Activated CD4-positive, alpha-beta T cell treated with anti-CD3 and anti-CD28 coated beads for 36 hours (primary cell): ENCODE measurements at places on chromosomes 13 and 19. TPM values are rescaled to one million over a fixed set of nuclear protein-coding genes. Genes with fewer than 3 reads are reported as not detected.
A peak's percentile ranks its signal among the peaks of the same experiment; 100 is the strongest.

GRCh38 chr13:31224963-31225559 lies 25.3 kb downstream of the B3GLCT start:
- no peak overlapping the region for H3K27ac ChIP-seq
- H3K4me1 ChIP-seq = peaks cover 2% of the 10 kb centered on the region
- no peaks in the 10 kb centered on the region for H3K36me3 ChIP-seq
- no peak for DNase-seq
- H3K4me3 ChIP-seq = no peak overlapping the region

The CEACAM19 gene
- total RNA-seq = 0.73 TPM

- H3K27me3 ChIP-seq = peaks cover 46% of the 10 kb centered on the region
- peaks cover 9% of the 10 kb centered on the region for H3K4me1 ChIP-seq
- H3K4me3 ChIP-seq = peak overlapping the region; percentile 57
- peak; percentile 40 for DNase-seq
- no peaks in the 10 kb centered on the region for H3K36me3 ChIP-seq
- no peak overlapping the region for H3K27ac ChIP-seq
These were observed 17.2 kb upstream of the RNF17 start for GRCh38 chr13:24746618-24747247.

- no peak overlapping the region for H3K4me3 ChIP-seq
- H3K36me3 ChIP-seq = no peaks in the 10 kb centered on the region
- H3K27me3 ChIP-seq = peaks cover 11% of the 10 kb centered on the region
These were observed 59.5 kb downstream of the KCNC3 start for GRCh38 chr19:50269653-50270052.

The ZFP30 gene
- total RNA-seq = 9.4 TPM

The ZNF737 gene
- total RNA-seq = 13.9 TPM

The ZAR1L gene
- not detected for total RNA-seq
